ENCODE measurements at places on chromosomes 5 and 9. TPM values are rescaled to one million over a fixed set of nuclear protein-coding genes. Genes with fewer than 3 reads are reported as not detected.

The NMUR2 gene
- not detected for polyA plus RNA-seq

The ABCA1 gene
- 6.8 TPM for polyA plus RNA-seq

The FBXL17 gene
- 1.8 TPM for polyA plus RNA-seq

The FAXDC2 gene
- polyA plus RNA-seq, result 5.4 TPM

The FBP2 gene
- not detected for polyA plus RNA-seq

The IL9 gene
- not detected for polyA plus RNA-seq

The TNFSF8 gene
- not detected for polyA plus RNA-seq

The PCDHB10 gene
- polyA plus RNA-seq, result 1.3 TPM

The STK10 gene
- 21.2 TPM for polyA plus RNA-seq

The FABP6 gene
- not detected for polyA plus RNA-seq

The ASTN2 gene
- 5.8 TPM for polyA plus RNA-seq

Measured in GM23248 (cell line).